H4 (cell line): ENCODE measurements at places on chromosomes 16 and 17. TPM values are rescaled to one million over a fixed set of nuclear protein-coding genes. Genes with fewer than 3 reads are reported as not detected.

The CLEC16A gene
- 4.5 and 7.2 TPM in 2 replicates for total RNA-seq

The SAMD14 gene
- 0.70 and 1.2 TPM in 2 replicates for total RNA-seq

The PABPN1L gene
- not detected in 2 replicates for total RNA-seq

The SCGB1C2 gene
- total RNA-seq: not detected in 2 replicates

The AFMID gene
- total RNA-seq: 24.5 and 33.1 TPM in 2 replicates

The TSPAN10 gene
- 0.06 and 1.5 TPM in 2 replicates for total RNA-seq

The PHOSPHO1 gene
- 0.74 and 0.88 TPM in 2 replicates for total RNA-seq

The ITGAL gene
- total RNA-seq: not detected in 2 replicates

The LDHD gene
- total RNA-seq: 0.10 and 2.4 TPM in 2 replicates

The CDH11 gene
- total RNA-seq: 55.2 and 56.6 TPM in 2 replicates

The NHLRC4 gene
- total RNA-seq: 0.06 and 0.43 TPM in 2 replicates

The GOSR1 gene
- 29.7 and 51.4 TPM in 2 replicates for total RNA-seq

The NHERF2 gene
- 33.1 and 33.7 TPM in 2 replicates for total RNA-seq

The CHST6 gene
- 0.04 TPM in 2 replicates for total RNA-seq

The CCL11 gene
- total RNA-seq: not detected in 2 replicates

The ARMC7 gene
- total RNA-seq: 4.0 and 5.2 TPM in 2 replicates

The DBNDD1 gene
- total RNA-seq: 8.7 and 11.7 TPM in 2 replicates

The KRTAP29-1 gene
- not detected in 2 replicates for total RNA-seq

The PMFBP1 gene
- not detected in 2 replicates for total RNA-seq

The ABCC12 gene
- not detected in 2 replicates for total RNA-seq

The FZD2 gene
- total RNA-seq: 5.9 and 6.2 TPM in 2 replicates

The IL17C gene
- not detected in 2 replicates for total RNA-seq

The DUSP14 gene
- 49.2 and 50.8 TPM in 2 replicates for total RNA-seq

The TP53TG3B gene
- not detected in 2 replicates for total RNA-seq

The SLFN13 gene
- total RNA-seq: 0.25 and 0.85 TPM in 2 replicates

The TBX6 gene
- not detected in 2 replicates for total RNA-seq

The MMP25 gene
- total RNA-seq: 0.87 and 0.94 TPM in 2 replicates

The ITGAD gene
- total RNA-seq: not detected in 2 replicates

The SYNGR3 gene
- total RNA-seq: 3.4 and 7.7 TPM in 2 replicates

The NPIPA7 gene
- 3.1 and 7.7 TPM in 2 replicates for total RNA-seq

The HES7 gene
- 0.14 TPM in 1 of 2 replicates, not detected in the other for total RNA-seq

The AHSP gene
- not detected in 2 replicates for total RNA-seq

The ZFP3 gene
- total RNA-seq: 0.04 and 0.14 TPM in 2 replicates

The SOCS1 gene
- total RNA-seq: 0.39 and 1.3 TPM in 2 replicates

The FOXO3B gene
- total RNA-seq: 0.46 TPM in 1 of 2 replicates, not detected in the other

The PARN gene
- total RNA-seq: 26.0 and 32.2 TPM in 2 replicates

The BAIAP3 gene
- total RNA-seq: 0.06 and 1.3 TPM in 2 replicates

The ORC6 gene
- 41.1 and 44.2 TPM in 2 replicates for total RNA-seq

The PMP22 gene
- 18.5 and 27.4 TPM in 2 replicates for total RNA-seq
